ENCODE measurements at places on chromosomes 1 and 21.

DNA sequence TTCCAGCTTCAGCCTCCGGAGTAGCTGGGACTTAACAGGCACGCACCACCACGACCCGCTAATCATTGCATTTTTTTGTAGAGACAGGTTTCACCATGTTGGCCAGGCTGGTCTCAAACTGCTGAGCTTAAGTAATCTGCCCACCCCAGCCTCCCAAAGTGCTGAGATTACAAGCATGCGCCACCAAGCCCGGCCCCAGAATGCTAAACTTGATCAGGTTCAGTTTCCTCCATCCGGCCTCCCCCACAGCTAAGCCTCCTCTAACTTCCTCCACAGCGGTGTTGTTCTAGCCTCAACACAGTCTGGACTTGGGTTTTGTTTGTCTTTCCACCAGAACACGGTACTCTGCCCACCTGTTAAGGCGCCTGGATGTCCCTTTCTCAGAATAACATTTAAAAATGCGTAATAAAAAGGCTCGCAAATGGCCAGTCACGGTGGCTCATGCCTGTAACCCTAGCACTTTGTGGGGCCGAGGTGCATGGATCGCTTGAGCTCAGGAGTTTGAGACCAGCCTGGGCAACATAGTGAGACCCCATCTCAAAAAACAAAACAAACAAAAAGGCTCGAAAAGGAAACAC lies 2.4 kb downstream of the PARP1 start:
- no peak for DNase-seq

DNA sequence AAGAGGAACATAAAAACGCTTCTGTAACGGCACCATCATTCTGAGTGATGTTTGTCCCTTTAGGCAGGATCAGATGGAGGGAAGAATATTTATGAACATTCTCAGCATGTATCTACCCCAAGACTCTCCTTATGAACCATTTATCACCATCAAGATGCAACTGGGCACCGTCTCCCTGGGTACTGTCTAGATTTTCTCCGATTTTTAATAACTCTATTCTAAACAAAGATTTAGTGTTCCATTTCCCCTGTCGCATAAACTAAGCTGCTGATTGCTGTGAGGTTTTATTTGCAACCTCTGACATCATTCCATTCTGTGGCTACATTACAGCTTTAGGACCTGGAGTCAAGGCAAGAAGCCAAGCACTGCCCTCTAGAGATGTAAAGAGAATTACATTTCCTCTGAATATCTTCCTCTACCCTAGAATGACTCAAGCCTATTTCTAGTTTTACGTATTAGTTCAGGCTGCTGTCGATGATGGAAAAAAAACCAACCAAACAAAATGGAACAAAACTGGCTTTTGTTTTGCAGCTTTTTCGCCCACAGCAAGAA lies 130.1 kb upstream of the MAP1LC3C start:
- no peak for DNase-seq

- peak; percentile 64 for DNase-seq
Measured at GRCh38 chr1:11320153-11320936, 47.3 kb downstream of the UBIAD1 start.

DNA sequence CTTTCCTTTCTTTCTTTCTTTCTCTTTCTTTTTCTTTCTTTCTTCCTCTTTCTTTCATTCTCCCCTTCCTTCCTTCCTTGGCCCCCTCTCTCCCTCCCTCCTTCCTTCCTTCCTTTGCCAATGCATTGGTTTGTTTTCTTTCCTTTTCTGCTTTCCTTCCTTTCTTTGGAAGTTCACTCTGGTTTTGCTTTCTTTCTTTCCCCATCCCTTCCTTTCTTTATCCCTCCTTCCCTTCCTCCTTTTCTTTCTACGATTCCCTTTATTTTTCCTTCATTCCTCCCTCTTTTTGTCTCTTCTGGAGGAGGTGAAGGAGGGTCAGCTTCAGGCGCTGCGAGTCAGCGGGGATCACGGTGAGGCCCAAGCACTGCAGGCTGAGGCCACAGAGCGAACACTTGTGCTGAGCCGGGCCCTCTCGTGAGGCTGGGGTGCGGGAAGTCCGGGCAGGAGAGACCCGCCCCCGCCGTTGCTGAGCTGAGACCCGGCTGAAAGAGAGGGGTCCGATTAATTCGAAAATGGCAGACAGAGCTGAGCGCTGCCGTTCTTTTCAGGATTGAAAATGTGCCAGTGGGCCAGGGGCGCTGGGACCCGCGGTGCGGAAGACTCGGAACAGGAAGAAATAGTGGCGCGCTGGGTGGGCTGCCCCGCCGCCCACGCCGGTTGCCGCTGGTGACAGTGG lies 1.5 kb downstream of the SIM2 start:
- DNase-seq, result peak; percentile 14

DNA sequence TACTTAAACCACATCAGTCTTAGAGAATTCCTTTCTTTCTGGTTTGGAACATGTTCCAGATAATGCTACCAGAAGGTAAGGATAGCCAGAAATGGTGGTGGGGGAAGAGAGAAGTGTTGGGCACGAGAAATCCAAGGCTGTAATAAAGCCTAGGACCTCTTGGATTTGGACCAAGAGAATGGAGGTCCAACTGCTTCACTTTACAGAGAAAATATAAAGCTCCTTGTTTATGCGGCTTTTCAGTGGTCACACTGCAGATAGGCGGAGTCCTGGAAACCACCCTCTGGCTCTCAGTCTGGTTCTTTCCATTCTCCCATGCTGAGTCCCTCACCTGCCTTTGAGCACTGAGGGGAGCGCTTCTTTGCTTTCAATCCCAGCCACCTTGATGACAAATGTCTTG lies 87.8 kb downstream of the ADCY10 start:
- DNase-seq, result no peak

DNA sequence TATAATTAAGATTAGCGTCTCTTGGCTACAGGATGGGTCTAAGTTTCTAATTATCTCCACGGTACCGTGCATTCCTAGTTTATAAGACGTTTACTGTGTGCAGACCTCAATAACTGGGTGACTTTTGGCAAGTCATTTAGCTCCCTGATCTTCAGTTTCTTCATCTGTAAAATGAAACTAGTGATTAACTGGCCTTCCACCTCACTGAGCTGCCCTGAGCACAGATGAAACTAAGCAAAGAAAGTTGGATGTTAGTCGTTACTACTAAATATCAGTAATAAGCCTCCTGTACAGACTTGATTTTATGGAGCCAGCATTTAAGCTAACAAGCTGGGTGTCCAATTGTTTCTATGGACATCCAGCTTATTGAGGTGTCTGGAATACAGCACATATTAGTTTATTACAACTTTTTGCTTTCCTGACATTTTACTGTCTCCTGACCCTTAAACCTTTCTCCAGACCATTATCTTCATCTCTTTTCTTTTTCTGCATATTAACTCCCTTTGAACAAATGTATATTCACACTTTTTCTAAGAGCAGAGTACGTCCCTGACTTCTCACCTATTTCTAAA lies 1.1 kb downstream of the CR2 start:
- no peak for DNase-seq

GRCh38 chr1:8816831-8817411 lies 519 bp downstream of the RERE start:
- DNase-seq, result peak; percentile 25

GRCh38 chr1:13801655-13802486 lies 101.9 kb downstream of the PRDM2 start:
- no peak for DNase-seq

- DNase-seq, result no peak
Measured at GRCh38 chr1:88302843-88303486, 381.1 kb upstream of the PKN2 start.

DNA sequence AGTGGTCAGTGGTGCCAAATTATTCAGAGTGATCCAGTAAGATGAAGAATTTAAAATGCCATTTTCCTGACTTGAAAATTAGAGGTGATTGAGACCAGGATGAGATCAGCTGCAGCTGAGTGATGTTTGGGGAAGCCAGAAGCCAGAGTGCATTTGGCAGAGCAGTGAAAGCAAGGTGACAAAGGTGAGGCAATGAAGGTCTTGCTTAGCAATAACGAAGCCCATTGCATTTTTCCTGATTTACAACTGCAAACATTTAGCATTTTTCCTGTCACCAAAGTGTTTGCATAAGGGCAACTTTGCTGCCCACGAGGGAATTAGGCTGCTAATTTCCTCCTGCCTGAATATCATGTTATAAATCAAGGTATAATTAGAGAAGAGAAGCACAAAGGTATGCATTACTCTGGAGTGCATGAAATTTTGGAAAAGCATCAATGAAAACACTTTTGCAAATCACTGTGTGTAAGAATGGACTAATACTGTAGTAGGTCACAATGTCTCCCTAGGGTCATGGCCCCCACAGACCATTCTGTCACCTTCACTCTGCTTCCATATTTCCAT lies 188.2 kb upstream of the LYPLAL1 start:
- no peak for DNase-seq

- DNase-seq, result no peak
Measured at GRCh38 chr1:60331647-60332046, 258.1 kb upstream of the C1orf87 start.
